ENCODE measurements at places on chromosomes 5 and 9.

DNA sequence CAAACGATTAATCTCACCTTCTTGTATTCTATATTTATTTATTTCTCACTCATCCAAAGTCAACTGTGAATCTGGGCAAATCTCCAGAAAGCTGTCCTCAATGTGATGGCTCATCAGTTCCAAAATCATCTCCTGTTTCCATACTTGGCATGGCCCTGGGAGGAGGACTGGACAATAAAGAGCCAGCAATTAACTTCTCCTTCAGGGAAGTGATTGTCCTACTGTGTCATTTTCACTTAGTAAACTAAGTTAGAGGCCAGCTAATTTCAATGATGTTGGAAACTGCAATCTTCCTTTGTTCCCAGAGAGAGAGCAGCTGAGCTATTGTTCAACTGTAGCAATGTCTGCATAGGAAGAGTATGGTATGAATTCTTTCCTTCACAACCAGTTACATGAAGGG lies 17.5 kb downstream of the CDH12 start:
- peak; percentile 96 for DNase-seq

- DNase-seq, result no peak
Measured at GRCh38 chr5:149550268-149550583, 1.0 kb downstream of the CSNK1A1 start.

GRCh38 chr5:175319199-175319598 lies 124.8 kb downstream of the DRD1 start:
- DNase-seq, result no peak

GRCh38 chr5:143836161-143836725 lies 24.3 kb downstream of the HMHB1 start:
- DNase-seq, result no peak

GRCh38 chr5:37631939-37632338 lies 207.9 kb downstream of the GDNF start:
- DNase-seq, result no peak
